ENCODE measurements at places on chromosomes 1 and 21.

- peak; percentile 63 for DNase-seq
These were observed 7.7 kb downstream of the ZBTB21 start for GRCh38 chr21:42002421-42002958.

- DNase-seq = no peak
These were observed 143.5 kb downstream of the GRIK3 start for GRCh38 chr1:36890776-36891175.

- DNase-seq = no peak
These were observed 176.0 kb downstream of the SEC16B start for GRCh38 chr1:177793900-177794299.

- DNase-seq = no peak
These were observed 20.1 kb upstream of the NKAIN1 start for GRCh38 chr1:31259746-31260145.

DNA sequence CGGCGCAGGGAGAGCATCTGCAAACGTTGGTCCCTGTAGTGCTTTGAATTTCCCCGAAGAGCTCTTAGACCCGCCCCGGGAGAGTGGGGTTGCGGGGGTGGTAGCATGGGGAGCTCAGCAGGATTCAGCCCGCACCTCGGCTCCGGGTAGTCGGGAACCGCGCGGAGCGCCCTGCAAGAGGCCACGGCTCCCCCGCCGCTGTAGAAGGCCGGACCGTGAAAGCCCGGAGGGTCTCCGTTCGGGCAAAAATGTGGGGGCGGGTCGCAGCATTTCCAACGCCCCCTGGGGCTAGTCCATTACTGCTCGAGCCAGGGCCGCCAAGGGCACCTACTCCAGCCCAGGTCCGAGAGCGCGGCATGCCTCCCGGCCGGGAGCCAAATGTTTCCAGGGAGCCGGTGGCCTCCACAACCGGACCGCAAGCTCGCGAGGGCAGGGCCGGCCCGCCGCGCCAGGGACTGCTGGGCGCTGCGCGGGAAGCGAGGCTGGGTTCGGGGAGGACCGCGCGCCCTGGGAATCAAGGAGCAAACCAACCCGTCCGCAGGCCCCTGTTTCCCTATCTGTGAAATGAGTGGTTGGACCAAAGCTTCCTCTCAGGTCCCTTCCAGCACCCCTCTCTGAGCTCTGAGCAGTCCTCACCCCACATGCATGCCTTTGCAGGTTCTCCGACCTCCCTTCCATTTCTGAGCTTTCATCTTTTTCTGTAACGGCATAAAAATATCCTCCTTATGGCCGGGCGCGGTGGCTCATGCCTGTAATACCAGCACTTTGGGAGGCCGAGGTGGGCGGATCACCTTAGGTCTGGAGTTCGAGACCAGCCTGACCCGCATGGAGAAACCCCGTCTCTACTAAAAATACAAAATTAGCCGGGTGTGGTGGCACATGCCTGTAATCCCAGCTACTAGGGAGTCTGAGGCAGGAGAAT, 775 bp upstream of the TMEM63A start:
- DNase-seq = peak; percentile 22

- no peak for DNase-seq
These were observed 1.4 kb downstream of the ZNF670 start for GRCh38 chr1:247077213-247077612.

DNA sequence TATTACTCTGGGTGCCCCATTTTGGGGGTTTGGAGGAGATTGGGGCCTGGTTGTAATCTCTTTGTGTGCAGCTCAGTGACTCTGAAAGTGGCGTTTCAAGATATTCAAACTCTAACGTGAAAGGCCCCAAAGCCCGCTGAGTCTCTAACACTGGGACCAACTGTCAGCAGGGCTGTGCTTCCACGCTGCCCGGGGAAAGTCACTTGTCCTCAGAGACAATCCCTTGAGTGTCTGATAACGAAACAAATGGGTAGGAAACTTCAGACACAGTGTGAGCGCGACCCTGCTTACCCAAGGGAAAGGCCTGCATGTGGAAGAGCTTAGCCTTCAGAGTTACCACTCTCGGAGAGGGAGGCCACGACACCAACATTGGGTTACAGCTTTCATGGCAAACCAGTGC, 837 bp downstream of the UBASH3A start:
- DNase-seq = no peak

GRCh38 chr1:31238986-31239613, 587 bp downstream of the NKAIN1 start:
- no peak for DNase-seq

GRCh38 chr21:14763695-14764064, 217.6 kb upstream of the SAMSN1 start:
- DNase-seq = no peak

- no peak for DNase-seq
These were observed 375.8 kb downstream of the NCAM2 start for GRCh38 chr21:21373969-21374368.

GRCh38 chr1:17027403-17027802, 15.7 kb upstream of the ATP13A2 start:
- no peak for DNase-seq

DNA sequence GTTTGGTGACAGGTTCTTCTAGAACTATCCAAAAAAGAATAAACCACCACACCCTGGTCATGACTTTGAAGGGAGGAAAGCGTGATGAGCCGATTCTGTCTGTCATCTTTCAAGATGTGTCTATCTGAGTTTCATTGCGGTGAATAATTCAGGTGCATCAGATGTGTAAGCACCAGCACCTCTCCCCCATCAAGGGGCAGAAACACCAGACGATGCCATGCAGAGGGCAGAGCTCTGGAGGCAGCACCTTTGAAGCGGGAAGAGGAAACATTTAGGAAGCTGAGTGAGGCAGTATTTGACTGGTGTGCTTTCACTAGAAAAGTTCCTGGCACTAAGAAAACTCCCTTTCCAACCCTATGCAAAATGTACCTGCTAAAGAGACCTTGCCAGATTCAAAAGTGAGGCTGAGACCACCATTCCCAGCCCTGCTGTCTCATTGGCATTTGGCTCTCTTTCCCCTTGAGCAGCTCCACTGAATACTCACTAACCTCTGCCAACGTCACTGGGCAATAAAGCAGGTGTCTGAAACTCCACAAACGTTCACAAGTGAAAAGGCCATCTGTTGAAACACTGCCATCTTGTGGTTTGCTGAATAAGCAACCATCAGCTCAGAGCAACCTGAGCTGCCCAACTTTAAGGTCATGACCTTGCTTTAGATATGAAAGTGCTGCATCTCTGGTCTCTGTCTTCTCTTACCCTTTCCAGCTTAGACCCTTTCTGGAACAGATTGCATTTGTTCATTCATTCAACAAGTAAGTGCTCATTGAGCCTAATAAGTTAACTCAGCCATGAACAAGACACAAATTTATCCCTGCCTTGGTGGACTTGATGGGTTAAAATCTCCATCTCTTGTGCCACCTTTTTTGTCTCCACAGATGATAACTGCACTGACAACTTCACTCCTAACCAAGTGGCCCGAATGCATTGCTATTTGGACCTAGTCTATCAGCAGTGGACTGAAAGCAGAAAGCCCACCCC, 228.6 kb downstream of the PAPPA2 start:
- DNase-seq = no peak

- DNase-seq = no peak
These were observed 32.2 kb downstream of the GPR161 start for GRCh38 chr1:168104535-168104934.

DNA sequence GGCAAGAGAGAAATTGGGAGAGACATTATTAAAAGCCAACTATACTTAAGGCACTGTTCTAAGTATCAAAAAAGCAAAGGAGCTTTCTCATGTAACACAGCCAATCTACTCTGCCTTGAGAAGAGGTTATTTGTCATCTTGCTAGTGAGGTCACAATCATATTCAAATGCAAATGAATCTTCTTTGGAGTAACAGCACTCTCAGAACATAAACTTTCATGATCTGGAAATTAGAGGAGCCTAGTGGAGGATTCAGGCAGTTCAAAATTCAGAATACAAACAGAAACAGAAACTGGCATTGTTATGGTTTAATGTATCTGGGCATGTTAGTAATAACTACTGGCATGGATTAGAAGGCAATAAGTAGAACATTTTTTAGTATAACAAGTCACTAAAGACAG, 57.4 kb downstream of the ARID4B start:
- peak; percentile 24 for DNase-seq

All from CD4-positive, alpha-beta T cell treated with Interleukin-2 at 100 ng/mL for 4 hours (primary cell).